Right forelimb (tissue), 1 donor: ENCODE measurements at places on chromosomes 7 and 10.

DNA sequence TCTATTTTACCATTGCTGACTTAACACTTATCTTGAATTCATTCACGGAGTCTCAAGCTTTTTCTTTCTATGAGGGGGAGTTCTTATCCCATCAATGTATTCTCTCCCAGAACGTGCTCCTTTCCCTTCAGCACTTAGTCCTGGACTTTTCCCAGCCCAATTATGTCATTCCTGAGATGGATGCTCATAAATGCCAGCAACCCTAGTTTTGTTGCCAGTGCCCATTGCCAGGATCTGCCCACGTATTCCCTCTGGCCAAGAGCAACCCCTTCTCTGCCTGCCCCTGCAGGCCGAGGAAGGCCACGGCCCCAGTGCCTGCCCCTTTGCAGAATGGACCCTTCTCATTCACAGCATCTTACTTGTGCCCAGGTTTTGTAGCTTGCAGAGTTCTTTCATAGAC, 67.4 kb upstream of the PPP1R3C start:
- no peak for DNase-seq

- DNase-seq: no peak
Measured at GRCh38 chr7:92714767-92715166, 121.6 kb downstream of the CDK6 start.

- no peak for DNase-seq
Measured at GRCh38 chr7:73864981-73865711, 4.2 kb downstream of the TMEM270 start.

DNA sequence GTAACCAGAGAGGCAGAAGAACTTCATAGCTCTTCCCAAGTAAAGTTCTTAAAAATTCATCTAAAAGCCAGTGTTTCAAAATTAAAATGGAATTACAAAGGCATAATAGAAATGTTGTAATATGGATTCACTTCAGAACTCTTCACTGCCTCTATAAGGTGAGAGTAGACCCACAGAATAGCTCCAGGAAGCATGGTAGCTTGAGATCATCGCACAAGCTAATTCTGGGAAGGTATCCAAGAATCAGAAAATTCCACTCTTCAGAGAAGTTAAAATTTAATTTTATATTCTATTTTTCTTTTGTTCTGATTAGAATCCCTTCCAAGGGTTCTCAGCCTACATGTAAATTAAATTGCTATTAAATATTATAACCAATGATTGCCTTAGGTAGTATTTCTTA, 1.5 kb upstream of the DHX32 start:
- no peak for DNase-seq

- no peak for DNase-seq
Measured at GRCh38 chr7:106167439-106168136, 55.5 kb upstream of the SYPL1 start.

- DNase-seq: no peak
Measured at GRCh38 chr10:14787938-14788337, 13.2 kb upstream of the FAM107B start.

GRCh38 chr7:2350861-2351260, 3.8 kb upstream of the EIF3B start:
- DNase-seq: no peak

- DNase-seq: no peak
Measured at GRCh38 chr7:95660023-95660434, 63.7 kb upstream of the PDK4 start.

DNA sequence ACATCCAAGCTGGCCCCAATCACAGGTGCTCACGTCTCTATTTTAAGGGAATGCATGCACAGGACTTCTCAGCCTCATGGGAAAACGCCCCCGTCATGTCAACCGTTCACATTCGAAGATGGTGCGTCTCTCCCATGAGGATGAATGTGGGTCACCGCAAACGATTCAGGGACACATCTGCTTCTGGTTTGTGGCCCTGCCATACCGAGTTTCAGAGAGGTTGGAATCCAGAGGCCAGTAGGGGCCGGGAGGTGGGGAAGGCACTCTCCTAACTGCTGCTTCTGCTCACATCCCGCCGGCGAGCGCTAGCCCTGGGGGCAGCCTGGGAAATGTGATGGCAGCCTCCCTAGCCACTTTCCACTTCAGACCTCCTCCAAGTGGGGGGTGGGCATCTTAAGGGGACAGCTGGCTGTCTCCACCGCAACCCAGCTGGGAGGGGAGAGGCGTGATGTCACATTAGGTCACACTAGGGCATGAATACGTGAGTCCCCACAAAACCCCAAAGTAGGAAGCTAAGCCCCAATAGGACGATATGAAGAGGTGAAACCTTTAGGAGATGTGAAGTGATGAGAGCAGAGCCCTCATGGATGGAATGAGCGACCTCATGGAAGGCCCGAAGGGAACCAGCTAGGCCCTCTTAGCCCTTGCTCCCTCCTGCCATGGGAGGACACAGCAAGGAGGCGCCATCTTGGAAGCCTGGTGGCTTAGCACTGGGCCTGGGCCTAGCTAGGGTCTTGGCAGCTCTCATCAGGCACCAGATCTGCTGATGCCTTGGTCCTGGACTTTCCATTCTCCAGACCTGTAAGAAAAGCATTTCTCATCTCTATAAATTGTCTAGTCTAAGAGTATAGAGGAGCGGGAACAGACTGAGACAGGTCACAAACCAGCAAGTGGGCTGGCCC, 107.8 kb downstream of the TCERG1L start:
- DNase-seq: no peak

- DNase-seq: no peak
Measured at GRCh38 chr7:28853150-28853549, 105.0 kb downstream of the TRIL start.

GRCh38 chr7:37816922-37817590, 31.3 kb upstream of the NME8 start:
- no peak for DNase-seq

- peak; percentile 44 for DNase-seq
Measured at GRCh38 chr10:128915630-128916029, 551.4 kb upstream of the MGMT start.

- no peak for DNase-seq
Measured at GRCh38 chr10:63390521-63390920, 75.3 kb downstream of the JMJD1C start.

DNA sequence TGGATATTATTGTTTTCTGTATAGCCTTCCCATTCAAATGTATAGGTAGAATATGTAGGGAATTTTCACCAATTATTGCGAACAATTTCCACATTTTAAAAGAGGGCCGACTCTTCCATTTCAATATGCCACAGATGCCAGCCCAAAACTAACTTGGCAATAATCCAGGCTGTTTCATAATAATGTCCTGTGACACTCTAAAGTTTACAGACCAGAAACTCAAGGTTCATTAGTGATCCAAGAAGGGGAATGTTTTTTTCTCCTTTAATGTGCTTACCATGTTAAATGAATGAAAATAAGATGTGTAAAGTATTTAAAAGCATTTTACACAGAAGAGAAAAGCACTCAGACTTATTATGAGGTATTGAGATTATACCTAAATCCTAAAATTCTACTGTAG, 63.0 kb upstream of the FAM3C start:
- DNase-seq: no peak

- peak; percentile 81 for DNase-seq
Measured at GRCh38 chr7:5580714-5581395, 157.2 kb upstream of the TNRC18 start.

- DNase-seq: no peak
Measured at GRCh38 chr7:36083626-36084380, 69.3 kb upstream of the EEPD1 start.

- no peak for DNase-seq
Measured at GRCh38 chr7:14504134-14504533, 398.4 kb downstream of the DGKB start.

GRCh38 chr7:64883113-64883905, 19.8 kb upstream of the ZNF273 start:
- DNase-seq: no peak

DNA sequence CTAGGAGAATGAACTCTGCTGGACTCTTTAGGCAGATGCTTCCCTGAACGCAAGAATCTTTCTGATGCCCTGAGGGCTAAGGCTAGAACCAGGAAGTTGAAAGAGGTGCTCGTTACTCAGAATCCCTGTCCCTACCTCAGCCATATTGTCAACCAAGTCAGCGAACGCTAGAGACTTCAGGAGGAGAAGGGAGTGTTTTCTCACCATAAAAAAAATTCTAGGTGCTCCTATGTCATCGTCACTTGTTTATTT, 359.4 kb downstream of the PRPF18 start:
- DNase-seq: no peak

DNA sequence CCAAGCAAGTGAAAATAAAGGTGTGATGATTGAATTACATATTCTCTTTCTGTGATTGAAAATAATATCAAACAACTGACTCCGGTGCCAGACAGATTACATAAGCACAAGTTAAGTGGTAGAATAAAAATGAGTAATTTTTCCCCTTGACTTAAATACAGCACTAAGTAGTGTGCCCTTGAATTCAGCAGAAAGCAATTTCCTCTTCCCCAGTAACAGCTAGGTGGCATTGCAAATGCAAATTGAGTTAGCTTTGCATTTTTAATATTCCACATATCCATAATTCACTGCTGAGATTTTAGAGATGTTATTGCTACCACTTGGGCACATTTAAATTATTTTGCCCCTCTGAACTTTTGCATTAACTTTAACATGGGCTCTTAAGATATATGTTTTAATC, 89.8 kb upstream of the NPVF start:
- DNase-seq: no peak

DNA sequence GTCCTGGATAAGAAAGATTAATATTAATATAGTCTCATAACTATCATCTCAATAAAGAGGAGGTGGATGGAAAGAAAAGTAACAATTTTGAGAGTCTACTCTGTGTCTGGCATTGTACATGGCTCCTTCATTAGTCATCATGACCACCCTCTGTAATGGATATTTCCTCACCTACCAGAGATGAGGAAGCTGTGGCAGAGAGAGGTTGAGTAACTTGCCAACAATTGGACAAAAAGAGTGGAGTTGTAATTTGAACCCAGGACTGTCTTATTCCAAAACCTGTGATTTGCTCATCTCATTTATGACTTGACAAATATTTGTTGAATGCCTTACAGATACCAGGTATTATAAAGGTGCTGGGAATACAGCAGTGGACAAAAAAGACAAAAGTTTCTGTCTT, 2.1 kb upstream of the IDE start:
- DNase-seq: no peak

GRCh38 chr10:124050021-124051015, 43.1 kb downstream of the CHST15 start:
- no peak for DNase-seq

DNA sequence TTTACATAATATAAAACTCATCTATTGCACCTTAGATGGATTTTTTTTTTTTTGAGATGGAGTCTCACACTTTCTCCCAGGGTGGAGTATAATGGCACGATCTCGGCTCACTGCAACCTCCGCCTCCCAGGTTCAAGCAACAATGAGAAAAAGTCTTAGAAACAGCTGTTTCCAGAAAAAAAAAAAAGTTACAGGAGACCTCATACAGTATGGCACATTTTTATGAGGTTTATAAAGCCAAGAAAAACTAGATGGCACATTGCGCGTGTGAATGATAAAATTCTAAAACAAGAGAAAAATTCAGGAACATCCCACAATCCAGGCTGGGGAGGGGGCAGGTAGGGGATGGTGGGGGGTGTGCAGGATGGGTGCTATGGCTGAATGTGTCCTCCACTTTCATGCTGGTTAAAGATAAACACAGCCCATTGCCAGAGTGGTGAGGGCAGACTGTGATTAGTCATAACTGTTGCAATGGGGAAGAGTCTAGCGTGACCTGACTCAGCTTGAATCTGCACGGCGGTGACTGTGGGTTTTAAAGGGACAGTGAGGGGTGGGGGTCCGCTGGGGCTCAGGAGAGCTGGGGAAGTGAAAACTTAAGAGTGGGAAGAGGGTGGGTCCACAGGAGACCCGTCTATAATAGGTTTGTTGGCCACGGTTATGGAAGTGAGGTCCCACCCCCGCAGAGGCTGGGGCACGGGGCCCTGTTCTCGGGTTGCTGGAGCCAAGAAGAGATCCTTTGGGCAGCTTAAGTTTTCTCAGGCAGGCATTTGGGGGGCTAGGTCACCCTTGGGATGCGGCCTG, 11.9 kb upstream of the LRRC27 start:
- DNase-seq: no peak

DNA sequence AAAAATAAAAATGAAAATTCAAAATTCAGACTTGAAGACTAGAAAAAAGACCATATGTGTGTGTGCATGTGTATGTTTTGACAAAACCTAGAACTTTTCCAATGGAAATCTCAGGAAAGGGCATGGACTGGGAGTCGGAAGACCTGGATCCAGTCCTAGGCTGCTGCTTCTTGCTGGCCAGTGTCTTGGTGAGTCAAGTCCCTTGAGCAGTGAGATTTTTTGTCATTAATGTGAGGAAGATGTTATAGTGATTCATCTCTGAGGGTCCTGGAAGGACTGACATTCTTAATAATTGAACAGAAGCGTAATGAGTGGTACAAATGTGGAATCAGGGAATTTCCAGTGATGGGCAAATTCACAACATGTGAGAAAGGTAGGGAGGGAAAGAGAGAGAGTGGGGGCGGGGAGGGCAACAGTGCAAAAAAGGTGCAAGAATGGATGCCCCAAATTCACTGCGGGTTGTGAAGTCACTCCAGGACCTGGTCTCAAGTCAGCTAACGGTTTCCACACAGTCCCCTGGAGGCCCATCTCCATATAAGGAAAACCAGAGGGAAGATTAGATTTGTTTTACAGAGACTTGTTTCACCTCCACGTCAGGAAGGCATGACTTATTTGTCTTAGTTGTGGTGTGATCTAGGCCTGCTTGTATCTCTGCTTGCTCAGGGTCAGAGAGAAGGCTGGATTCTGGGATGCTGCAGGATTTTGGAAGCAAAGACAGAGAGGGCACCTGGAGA, 201.7 kb downstream of the BUB3 start:
- DNase-seq: no peak

DNA sequence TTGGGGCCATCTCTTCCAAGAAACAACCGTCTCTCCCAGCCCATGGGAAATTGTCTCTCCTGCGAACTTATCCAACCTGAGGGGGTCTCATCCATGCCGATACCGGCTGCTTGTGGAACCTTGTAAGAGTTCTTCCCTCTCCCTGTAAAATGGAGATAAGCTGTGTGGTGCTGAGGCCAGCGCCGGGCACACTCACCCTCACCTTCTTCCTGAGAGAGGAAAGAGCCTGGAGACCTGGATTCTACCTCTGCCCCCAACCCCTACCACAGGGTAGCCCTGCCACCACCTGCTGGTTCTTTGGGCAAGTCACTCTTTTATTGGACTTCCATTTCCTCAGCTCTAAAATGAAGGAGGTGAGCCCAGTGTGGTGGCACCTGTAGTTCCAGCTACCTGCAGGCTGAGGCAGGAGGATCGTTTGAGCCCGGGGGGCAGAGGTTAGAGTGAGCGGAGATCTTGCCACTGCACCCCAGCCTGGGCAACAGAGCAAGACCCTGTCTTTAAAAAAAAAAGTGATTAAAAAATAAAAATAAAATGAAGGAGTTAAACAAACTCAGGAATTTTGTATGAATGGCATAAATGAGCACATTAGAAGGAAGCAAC, 38.4 kb upstream of the PSAP start:
- no peak for DNase-seq

GRCh38 chr10:15829495-15829894, 30.8 kb downstream of the MINDY3 start:
- no peak for DNase-seq
